ENCODE measurements at places on chromosomes 7 and 10.

GRCh38 chr7:22117222-22117621, 171.5 kb upstream of the CDCA7L start:
- no peak for DNase-seq

DNA sequence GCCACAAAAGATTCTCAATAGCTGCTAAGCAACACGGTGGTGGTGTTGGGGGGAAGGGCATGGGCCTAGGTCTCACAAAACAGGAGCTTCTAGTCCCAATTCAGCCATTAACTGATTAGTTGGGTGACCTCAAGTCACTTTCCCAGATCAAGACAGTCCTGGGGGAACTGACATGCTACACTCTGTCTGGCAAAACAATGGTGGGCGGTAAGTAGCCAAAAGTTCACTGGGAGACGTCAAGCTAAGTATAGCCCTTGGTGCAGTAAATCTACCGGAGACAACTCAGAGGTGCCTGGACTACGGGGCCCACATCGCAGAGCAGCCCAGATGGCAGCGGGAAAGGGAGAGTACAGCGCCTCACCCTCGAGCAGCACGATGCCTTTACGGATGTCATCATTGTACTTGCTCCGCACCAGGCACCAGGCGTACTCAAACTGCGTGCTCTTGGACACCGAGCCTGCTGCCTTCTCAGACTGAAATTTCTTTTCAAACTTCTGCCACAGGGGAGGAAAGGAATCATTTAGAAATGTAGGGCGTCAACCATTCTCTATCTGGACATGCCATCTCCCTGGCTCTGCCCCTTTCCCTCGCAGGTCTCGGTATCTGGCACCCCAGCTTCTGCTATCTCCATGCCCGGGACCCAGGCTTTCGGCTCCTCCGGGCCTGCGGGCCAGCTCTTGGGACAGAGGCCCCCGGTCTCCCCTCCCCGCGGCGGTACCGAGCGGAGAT, 1.1 kb downstream of the FIS1 start:
- no peak for DNase-seq

- DNase-seq: no peak
These were observed 161.7 kb upstream of the LYZL2 start for GRCh38 chr10:30791197-30791611.

- peak; percentile 85 for DNase-seq
These were observed 153.0 kb downstream of the WNT2 start for GRCh38 chr7:117169907-117170306.

DNA sequence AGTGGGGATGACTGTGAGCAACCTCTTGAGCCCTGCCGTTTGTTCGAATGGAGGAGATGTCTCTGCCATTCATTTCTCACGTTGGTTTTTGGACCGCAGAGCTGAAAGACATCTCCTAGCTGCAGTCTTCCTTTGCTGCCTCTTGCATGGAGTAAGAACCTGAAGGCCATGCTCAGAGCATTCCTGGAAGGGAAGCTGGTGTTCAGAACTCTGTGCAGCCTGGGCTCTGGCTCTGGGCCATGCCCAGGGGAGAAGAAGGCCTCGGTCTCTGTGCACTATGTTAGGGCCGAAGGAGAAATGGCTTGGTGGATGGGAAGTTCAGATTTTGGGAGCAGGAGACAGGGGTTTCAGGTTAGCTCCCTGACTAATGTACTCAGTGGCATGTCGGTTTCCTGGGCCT, 22.9 kb downstream of the SFTPD start:
- DNase-seq: no peak

DNA sequence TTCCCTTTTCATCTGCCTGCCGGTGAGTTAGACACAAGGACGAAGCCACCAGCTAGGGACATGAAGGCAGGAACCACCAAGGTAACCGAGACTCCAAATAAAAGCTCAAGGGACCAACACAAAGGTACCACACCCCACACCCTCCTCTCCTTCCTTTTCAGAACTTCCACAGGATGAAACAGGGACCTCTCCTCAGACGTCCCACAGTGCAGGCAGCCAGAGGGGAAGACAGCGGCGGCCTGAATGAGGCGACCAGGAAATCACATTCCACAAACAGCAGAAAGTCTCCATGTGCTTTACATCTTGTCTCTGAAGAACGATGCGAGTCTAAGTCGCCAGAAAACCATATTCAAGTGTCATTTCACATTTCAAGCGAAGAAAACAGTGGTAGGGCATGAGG, 97.8 kb downstream of the DIP2C start:
- no peak for DNase-seq

GRCh38 chr7:29854257-29854938, 48.1 kb downstream of the WIPF3 start:
- DNase-seq: no peak

GRCh38 chr10:131019696-131020095, 291.8 kb downstream of the TCERG1L start:
- DNase-seq: no peak

GRCh38 chr7:129702316-129702715, 90.8 kb downstream of the NRF1 start:
- DNase-seq: no peak

DNA sequence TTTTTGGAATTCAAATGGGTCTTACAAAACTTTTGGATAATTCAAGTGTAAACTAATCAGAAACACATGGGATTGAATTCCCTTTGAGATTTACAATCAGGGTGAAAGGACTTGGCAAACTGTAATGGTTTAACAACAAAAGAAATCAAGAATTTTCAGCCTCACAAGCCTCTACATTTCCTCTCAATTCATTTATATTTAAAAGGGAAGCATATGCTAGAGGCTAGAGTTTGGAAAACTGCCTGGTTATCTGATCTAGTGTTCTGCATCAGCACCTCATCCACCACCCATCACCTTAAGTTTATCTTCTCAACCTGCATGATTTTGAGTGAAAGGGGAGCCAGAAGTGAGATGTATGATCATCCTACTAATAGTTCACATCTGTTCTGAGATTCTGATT, 120.7 kb downstream of the TES start:
- DNase-seq: no peak

- DNase-seq: no peak
These were observed 266.2 kb upstream of the RNF32 start for GRCh38 chr7:156374335-156374734.

DNA sequence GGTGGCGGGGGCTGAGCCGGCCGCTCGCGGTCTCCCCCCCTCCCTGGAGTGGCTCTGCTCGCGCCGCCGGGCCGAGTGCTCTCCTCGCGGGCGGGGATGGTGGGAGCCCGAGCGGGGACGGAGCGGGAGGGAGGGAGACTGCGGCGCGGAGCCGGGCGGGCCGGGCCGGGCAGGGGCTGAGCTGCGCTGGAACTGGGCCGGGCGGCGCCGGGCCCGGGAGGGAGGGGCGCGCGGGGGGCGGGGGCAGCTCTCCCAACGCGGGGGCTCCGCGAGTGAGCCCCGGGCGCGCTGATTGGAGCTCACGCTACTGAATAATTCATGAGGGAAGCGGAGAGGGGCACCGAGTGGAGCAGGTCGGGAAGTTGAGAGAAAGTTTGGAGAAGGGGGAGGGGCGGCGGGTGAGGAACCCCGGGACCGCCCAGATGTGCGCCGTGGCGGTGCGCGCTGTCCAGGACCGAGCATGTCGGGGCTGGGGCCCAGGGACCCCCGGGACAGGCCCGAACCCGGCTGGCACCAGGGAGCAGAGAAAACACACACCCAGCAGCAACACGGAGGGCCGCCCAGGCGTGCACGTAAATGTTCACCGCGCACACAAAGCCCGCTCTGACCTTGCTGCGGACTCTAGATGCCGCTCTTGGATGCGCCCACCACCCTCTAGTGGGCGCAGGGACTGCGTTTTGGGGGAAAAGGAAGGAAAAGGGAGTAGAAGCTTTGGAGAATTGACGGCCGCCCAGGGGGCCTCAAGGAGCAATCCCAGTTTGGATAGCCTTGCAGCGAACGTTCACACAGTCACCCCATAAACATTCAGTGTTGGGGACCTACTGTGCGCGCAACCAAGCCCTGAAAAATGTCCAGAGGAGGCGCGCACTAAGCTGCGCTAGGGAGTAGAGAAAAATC, at the start of gene EPHB4:
TSS of gene EPHB4 (minus strand) at position 194 of the 897 bp plus-strand sequence. CDS start 493 bp downstream, outside the sequence.
- DNase-seq: no peak

DNA sequence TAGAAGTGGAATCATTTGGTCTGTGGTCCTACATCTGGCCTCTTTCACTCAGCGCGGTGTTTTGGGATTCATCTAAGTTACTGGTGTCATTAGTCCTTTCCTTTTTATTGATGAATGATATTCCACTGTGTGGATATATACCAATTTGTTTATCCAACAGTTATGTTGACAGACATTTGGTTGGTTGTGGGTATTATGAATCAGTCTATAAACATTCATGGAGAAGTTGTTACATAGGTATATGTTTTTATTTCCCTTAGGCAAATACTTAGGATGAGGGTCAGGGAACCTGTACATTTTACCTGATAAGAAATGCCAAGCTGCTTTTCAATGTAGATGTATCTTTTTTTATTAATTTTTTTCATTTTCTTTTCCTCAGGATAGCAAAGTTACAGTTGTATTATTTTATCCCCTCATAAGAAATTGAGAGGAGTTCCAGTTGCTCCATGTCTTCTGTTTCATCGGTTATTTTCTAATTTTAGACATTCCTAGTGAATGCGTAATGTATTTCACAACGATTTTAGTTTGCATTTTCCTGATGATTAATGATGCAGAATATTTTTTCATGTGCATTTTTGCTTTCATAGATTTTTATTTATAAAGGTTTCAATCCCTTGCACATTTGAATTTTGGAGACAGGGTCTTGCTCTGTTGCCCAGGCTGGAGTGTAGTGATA, 203.8 kb upstream of the SH2B2 start:
- DNase-seq: no peak

DNA sequence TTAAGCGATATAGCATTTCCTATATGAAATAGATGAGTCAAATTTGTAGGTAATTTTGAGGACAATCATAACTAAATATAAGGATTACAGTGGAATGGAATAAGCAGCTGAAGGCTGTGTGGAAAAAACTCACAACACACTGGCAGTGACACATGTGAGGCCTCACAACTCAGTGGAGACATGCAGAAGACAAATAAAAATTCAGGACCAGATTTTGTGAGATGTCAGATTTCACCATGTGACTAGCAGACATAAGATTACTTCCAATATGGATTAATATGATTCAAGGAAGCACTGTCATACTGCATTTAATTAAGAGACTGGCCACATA, 17.6 kb downstream of the ERLIN1 start:
- no peak for DNase-seq

- DNase-seq: no peak
These were observed 15.7 kb downstream of the ZFAND2A start for GRCh38 chr7:1144269-1144771.

DNA sequence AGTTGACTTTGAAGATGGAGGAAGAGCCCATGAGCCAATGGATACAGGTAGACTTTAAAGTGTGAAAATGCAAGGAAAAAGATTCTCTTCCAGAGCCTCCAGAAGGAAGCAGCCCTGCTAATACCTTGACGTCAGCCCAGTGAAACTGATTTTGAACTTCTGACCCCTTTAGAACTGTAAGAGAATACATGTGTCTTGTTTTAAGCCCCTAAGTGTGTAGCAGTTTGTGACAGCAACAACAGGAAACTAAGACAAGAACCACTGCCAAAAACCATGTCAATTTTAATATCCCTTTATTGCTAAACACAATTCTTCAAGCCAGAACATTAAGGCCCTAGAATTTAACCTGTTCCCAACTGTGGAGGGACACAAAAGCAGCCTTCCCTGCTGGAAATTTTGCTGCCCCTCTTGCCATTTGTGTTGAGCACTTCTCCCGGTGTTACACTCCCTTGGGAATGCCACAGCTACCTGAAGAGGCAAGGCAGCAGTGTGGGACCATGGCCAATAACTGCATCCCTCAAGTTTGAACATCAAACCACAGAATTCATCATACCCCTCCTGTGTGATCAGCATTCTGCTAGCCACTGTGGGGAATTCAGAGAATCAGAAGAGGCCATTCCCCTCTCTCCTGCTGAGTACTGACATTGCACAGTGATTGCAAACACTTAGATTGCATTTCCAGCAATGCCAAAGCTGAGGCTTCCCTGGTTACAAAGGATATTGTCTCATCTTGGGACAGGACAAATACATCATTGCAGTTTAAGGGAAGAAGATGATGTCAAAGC, 12.3 kb upstream of the CCDC172 start:
- DNase-seq: peak; percentile 5

- no peak for DNase-seq
These were observed 365.1 kb upstream of the MTPN start for GRCh38 chr7:136342251-136342650.

- DNase-seq: peak; percentile 44
These were observed 117.2 kb upstream of the KLF6 start for GRCh38 chr10:3902054-3902808.

DNA sequence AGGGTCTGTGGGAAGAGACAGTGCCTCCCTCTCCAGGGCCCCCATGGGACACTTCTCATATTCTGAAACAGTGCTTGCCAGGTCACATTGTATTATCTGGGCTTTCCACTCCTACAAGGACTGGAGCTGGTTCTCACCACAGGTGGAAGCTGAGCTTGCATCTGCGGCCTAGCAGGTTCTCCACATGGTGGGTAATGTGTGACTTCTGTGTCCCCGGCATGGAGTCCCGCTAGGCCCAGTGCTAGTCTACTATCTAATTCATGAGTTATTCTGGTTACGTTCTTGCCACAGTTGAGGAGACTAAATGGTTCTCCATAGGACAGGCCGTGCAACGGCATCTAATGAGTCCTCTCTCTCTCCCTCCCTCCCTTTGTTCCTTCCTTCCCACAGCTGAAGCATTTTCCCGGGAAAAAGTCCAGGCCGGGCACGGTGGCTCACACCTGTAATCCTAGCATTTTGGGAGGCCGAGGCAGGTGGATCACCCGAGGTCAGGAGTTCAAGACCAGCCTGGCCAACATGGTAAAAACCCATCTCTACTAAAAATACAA, 27.7 kb downstream of the PRLHR start:
- no peak for DNase-seq

DNA sequence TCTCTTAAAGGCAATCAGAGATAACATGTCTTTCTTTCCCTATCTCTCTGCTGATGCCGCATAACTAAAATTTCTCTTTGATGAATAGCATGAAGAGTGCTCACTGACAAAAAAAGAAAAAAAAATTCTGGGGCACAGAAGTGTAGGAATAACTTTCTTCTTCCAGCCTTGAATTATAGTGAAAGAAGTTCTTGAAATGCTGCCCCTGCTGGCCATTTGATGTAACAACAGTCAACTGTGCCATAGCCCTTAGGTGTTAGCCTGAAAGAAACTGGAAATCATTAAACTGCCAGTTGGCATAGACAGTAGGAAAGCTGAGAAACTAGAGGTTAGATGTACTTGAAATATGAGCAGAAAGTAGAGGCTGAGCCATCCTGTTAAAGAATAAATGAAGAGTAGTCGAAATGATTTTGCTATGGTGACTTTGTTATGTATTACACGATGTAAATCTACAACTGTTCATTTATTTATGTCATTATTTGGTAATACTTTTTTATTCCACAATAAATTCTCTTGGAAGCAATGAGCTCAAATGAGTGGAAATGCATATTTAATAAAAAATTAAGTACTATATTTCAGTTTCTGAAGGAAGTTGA, 48.3 kb upstream of the FAM171A1 start:
- DNase-seq: peak; percentile 17

DNA sequence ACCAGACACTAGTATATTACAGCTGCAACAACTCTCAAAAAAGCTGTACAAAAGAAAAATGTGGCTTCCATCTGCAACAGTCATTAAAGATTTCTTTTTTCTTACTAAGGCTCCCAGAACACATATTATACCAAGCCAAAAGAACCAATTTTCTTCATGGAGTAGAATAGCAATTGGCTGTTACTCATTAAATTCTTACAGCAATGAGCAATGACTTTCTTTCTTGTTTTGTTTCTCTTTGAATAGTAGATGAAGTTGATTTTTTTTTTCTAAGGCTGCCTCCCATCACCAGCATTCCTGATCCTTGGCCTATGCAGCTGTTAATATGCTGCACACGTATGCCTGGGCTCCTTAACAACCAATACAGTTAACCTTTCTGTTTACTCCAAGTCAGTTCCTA, 36.6 kb upstream of the SPOCK2 start:
- DNase-seq: no peak
